ENCODE measurements at places on chromosomes 1 and 21. TPM values are rescaled to one million over a fixed set of nuclear protein-coding genes. Genes with fewer than 3 reads are reported as not detected.

The ERICH3 gene
- total RNA-seq = not detected

- DNase-seq = no peak
Observed at GRCh38 chr1:218537122-218537913, 192.2 kb downstream of the TGFB2 start.

- no peak for DNase-seq
Observed at GRCh38 chr1:244075247-244075722, 24.2 kb downstream of the ZBTB18 start.

DNA sequence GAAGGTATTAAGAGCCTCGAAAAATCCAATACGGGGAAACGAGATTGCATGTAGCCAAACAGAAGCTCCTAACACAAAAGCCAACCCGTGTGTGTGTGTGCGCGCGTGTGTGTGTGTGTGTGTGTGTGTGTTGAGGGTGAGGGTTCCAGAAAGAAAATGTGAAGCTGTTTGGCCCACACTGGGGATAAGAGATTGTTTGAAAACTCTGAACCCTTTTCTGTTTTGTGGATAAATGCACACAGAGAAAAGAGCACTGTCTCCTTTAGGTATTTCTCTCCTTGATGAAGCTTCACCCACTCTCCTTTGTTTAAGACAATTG is 1.9 kb downstream of the WLS start:
- no peak for DNase-seq

Measured in Caki2 (cell line).